ENCODE measurements at places on chromosomes 5 and 9. TPM values are rescaled to one million over a fixed set of nuclear protein-coding genes. Genes with fewer than 3 reads are reported as not detected.
A peak's percentile ranks its signal among the peaks of the same experiment; 100 is the strongest.

GRCh38 chr5:136457390-136458013 is 92.2 kb upstream of the TRPC7 start:
- DNase-seq = no peak

DNA sequence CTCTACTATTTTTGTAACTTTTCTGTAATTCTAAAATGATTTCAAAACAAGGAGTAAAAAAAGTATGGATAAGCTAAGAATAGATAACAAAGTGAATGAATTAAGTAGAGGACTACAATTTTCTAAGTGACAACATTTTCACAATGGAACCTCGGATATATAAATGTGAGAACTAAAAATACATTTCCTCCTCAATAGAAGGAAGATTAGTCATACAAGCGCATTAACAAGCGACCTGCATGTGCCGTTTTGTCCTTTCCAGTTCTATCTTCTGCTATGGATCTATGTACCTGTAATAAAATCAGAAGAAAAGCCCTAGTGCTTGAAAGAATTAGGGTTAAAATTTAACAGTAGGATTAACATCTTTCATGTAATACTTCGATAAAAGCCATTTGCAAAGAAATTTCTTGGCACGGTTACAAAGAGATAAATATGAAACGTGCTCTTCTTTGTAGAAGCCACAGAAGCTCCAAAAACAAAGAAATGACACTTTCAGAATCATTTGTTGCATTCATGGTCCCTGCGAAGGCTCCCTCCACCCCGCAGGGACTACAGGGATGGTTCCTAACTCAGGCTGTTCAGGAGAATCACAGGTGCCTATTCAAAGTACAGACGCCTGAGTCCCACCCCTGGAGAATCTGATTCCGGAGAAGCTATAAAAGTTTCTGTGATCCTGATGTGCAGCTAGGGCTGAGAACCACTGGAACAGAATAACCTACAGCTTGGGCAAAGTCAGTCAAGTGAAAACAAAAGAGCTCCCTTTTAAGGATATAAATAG is 216.6 kb upstream of the EFNA5 start:
- DNase-seq = no peak

GRCh38 chr9:92711844-92712243 is 41.9 kb upstream of the IPPK start:
- DNase-seq = no peak

DNA sequence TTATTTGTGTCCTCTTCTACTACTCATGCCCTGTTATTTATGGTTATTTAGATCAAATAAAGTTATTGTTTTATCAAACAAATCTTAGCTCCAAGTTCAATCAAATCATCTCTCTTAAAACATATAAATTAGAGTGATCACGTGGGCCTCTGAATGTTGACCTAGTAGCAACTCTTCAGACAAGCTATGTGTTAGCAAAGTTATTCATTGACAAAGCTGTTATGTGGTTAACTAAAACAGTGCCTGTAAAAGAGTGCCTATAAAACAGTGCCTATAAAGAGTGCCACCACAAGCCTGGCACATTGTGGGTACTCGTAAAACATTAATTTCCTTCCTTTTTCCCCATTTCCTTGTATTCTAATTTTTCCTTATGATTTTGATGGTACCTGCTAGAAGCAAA is 421.9 kb downstream of the HCN1 start:
- no peak for DNase-seq

SCGB3A2 gene
- total RNA-seq = not detected

GRCh38 chr5:72472666-72473422 is 34.4 kb downstream of the ZNF366 start:
- DNase-seq = no peak

- DNase-seq = no peak
Measured at GRCh38 chr9:22160221-22160620, 151.1 kb upstream of the CDKN2B start.

GRCh38 chr5:179801304-179802206 is 5.1 kb downstream of the MGAT4B start:
- DNase-seq = peak; percentile 84

CMYA5 gene
- 0.13 TPM for total RNA-seq

DNA sequence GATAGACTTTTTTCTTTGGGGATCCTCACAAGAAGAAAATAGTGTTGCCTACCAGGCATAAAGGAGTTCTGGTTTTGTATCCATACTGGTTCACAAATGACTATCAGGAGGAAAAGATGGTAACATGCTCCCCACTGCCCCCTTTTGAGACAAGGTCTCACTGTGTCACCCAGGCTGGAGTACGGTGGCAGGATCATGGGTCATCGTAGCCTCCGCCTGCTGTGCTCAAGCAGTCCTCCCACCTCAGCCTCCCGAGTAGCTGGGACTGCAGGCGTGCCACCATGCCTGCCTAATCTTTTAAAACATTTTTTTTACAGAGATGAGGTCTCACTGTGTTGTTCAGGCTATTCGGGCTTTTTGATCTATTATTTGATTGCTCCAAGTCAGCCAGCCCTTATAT is 99.3 kb downstream of the TRIO start:
- DNase-seq = no peak

DNA sequence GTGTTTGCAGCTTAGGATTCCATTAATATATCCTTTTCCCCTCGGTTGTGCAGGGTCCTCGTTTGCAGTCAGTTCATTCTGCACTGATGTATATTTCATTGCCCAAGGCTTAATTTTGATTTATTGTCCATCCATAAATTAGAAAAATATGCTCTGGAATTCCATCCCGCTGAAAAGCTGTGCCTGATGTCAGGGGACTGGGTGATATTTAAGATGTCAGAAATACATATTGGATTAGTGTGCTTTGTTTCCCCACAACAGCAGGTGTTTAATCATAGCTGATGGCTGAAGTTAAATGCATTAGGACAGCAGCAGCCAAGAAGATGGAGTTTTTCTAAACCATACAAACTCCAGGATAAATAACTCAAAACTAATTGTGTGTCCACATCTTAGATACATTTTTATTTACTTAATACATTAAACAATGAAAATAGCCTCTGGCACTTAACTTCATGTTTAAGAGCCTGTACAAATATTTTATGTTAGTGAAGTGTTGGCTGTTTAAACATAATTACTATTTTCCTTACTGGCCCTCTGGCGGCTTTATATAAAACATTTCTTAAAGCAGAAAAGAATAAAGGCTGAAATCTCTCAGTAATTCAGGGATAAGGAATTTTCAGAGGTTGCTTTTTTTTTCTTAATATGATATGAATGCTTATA is 170.4 kb upstream of the TBCA start:
- no peak for DNase-seq

DNA sequence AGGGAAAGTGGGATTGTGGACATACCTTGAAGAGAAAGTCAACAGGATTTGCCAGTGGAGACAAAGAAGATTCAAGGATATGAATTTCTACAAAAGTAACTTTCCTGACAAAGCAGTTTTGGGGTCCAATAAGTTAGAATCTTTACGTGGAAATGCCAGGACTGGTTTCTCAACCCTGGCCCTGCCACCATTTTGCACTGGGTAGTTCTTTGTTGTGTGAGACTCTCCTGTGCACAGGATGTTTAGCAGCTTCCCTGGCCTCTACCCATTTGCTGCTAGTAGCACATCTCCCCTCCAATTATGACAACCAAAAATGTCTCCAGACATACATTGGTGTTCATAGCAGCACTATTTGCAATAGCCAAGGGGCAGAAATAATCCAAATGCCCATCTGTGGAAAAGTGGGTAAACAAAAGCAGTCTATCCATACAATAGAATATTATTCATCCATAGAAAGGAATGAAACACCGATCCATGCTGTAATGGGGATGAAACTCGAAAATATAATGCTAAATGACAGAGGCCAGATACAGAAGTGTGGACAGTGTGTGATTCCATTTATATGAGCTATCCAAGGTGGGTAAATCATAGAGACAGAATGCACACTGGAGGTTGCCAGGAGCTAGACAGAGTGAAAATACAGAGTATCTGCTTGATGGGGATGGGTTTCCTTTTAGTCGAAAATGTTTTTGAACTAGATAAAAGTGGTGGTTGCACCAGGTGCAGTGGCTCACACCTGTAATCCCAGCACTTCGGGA is 91.4 kb downstream of the NSUN2 start:
- DNase-seq = no peak

- DNase-seq = no peak
Measured at GRCh38 chr9:74503219-74503618, 6.1 kb downstream of the RORB start.
